ENCODE measurements at places on chromosomes 4 and X.

DNA sequence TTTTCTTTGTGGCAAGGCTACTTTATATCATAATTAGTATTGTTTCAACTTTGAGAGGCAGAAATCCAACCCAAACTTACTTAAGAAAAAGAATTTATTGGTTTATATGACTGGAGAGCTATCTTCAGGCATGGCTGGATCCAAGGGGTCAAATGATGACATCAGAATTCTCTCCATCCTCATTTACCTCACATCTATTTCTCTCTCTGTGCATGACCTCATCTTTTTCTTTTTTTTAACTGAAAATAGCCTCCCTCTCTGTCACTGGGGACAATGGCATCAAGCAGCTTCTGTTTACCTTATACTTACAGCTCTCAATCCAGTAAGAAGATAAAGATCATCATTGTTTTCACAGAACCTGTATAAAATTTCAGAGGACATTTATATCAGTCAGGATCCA lies 12.0 kb upstream of the EXOC1L start:
- DNase-seq = no peak

GRCh38 chr4:159497936-159498335 lies 395.1 kb downstream of the RAPGEF2 start:
- DNase-seq = no peak

- DNase-seq = no peak
These were observed 59.3 kb downstream of the DHRSX start for GRCh38 chrX:2441466-2441865.

GRCh38 chrX:68794461-68794860 lies 34.4 kb upstream of the EFNB1 start:
- no peak for DNase-seq

DNA sequence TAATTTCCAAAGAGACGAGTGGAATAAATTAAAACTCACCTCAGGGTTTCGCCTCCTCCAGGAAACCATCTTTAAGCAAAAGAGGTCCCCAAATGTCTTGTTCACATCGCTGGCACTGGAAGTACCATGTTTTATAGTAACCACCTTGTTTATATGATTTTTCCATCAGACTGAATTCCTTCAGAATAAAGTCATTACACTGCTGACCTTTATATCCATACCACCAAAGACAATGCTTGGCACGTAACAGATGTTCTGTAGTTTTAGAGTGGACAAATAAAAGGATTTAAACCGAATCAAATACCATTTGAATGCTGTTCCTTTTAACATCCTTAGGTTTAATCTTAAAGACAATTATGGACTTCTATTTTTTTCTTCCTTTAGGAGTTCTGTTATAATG lies 4.7 kb downstream of the NUDT6 start:
- no peak for DNase-seq

GRCh38 chrX:17104433-17104832 lies 158.0 kb downstream of the REPS2 start:
- no peak for DNase-seq

- no peak for DNase-seq
These were observed 34.0 kb upstream of the TSPAN5 start for GRCh38 chr4:98692411-98692810.

- peak; percentile 36 for DNase-seq
These were observed 115.7 kb upstream of the TEX13C start for GRCh38 chrX:125203737-125204578.

- DNase-seq = no peak
These were observed 619 bp upstream of the PDK3 start for GRCh38 chrX:24464498-24464835.

DNA sequence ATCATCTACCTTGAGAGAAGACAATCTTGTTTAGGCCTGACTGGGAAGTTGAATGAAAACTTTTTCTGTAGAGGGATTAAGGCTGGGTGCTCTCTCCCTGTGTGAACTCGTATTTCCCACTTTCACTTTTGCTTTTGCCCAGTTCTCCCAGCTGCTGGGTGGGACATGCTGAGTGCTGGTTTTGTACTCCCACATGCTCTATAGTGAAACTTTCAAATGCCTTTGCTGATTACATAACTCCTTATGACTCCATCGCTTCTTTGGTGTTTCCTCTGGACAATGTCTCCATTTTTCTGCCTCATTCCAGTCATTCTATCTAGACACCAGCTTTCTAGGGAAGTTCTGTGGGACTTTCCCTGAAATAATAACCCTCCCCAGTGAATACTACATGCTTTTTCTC lies 100.5 kb downstream of the CLNK start:
- peak; percentile 82 for DNase-seq

DNA sequence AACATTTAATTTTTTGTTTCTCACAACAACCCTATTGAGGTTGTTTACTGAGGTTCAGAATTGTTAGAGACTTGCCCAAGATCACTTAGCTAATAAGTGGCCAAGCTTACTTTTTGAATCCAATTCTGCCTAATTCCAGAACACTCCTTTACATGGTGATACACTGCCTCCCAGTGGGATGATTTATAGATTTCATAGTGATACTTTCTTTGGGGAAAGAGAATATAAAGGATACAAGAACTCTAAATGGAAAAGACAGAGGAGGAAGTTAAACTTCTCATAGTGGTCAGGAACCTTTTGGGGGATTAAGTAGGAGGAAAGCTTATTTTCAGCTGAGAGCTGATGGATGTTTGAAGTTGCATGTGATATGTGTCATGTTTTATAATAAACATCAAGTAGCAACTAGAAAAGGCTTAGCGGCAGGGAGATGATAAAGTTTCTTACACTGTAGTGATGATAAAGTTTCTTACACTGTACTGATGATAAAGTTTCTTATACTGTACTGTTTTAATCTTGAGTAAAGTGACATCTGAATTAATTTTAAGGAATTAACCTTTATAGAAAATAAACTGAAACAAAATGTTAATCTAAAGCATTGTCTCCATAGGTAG lies 15.3 kb downstream of the STAG2 start:
- DNase-seq = peak; percentile 48

DNA sequence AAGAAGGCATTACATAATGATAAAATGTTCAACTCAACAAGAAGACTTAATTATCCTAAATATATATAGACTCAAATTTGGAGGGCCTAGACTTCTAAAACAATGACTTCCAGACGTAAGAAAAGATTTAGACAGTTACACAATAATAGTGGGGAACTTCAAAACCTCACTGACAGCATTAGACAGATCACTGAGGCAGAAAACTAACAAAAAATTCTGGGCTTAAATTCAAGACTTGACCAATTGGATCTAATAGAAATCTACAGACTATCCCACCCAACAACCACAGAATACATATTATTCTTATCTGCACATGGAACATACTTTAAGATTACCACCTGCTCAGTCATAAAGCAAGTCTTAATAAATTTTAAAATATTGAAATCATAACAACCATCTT lies 93.3 kb upstream of the ARSJ start:
- peak; percentile 40 for DNase-seq

GRCh38 chr4:20394512-20394911 lies 142.8 kb downstream of the SLIT2 start:
- DNase-seq = no peak

- peak; percentile 94 for DNase-seq
These were observed 119.0 kb upstream of the MYOZ2 start for GRCh38 chr4:119016636-119017035.

GRCh38 chr4:119093042-119093827 lies 42.4 kb upstream of the MYOZ2 start:
- no peak for DNase-seq

DNA sequence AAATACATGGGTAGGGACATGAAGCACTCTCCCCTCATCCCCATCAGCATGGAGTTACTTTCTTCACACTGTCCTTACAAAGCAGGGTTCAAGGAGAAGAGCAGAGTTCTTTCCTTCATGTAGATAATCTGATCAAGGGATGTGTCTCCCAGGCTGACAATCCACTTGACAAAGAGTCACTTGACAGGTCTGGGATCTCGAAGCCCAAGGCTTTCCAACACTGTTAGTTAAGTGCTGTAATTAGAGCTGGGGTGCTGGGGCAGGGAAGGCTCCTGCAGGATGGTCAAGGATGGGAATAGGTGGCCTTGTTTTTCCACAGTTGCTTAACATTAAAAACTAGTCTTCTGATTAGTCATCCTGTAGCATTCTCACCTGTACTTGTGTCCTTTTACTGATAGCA lies 38.0 kb downstream of the CCNG2 start:
- no peak for DNase-seq

GRCh38 chrX:18422325-18422724 lies 3.1 kb upstream of the CDKL5 start:
- peak; percentile 91 for DNase-seq

GRCh38 chrX:118772051-118772450 lies 44.6 kb downstream of the IL13RA1 start:
- DNase-seq = no peak

DNA sequence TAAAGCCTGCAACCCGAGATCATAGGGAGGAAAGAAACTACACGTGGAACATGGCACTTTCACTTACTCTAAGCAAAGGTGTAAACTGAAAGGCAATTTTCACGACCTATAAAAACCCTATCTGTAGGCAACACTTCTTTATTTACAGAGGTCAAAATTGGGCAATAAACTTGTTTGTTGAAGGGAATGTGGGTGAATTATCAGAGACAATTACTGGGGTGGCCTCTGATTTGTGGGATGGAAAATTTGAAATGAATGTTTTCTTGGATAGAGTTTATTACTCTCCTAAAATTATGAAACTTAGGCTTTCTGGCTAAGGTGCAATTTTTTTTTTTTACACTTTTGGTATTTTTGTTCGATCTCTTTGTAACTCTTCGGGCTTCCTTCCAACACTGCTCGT lies 734.1 kb upstream of the TENM3 start:
- DNase-seq = no peak

GRCh38 chrX:119604766-119605463 lies 1.3 kb downstream of the NKRF start:
- DNase-seq = no peak

- DNase-seq = no peak
These were observed 2.7 kb downstream of the SLC39A8 start for GRCh38 chr4:102342404-102343074.

- DNase-seq = peak; percentile 12
These were observed 59.7 kb upstream of the MTM1 start for GRCh38 chrX:150508451-150509367.

GRCh38 chr4:77776182-77777134 lies 42.7 kb downstream of the CNOT6L start:
- no peak for DNase-seq

- DNase-seq = no peak
These were observed 76.3 kb upstream of the SHOX start for GRCh38 chrX:554271-554670.

DNA sequence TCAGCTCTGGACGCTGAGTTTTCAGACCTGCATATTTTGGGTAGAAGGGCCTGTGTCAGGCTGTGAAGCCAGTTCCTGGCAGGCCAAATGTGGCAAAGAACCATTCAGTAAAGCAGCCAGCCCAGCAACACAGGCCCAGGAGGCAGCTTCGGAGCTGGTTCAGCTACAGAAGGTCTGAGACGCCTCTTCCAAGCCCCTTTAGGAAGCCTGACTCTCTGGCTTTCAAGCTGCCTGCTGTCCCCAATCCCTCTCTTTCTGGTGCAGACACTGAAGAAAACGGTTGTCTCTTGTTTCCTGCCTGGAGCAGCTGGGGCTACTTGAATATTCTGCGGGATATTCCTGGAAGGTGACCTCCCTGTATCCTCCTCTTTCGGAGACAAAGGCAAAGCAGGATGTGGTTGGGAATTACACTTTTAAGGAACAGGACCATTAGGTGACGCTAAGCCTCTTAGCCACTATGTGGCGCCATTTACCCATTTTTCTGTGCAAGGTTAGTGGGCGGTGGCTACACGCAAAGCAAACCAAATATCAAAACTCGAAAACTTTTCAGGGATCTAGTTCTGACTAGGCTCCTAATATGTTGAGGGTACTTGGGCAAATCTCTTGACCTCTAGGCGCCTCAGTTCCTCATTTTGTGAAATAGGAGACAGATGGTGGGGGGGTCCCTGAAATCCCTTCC lies 47.2 kb upstream of the LAS1L start:
- peak; percentile 71 for DNase-seq

DNA sequence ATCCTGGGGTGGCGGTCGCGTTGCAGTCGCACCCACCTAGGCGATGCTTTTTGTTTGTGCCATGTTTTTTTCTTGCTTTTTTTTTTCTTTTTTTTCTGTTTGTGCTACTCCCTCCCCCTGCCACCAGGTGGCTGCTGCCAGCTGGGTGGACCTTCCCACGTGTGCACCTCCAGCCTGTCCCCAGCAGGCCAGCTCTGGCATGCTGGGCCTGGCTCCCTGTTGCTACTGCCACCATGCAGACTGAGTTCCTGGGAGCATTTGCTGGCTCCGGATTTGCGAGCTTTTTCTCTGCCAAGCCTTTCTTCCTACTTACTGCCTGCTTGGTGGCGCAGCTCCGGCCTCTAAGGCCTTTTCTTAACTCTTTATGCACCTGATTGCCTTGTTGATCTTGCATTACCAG lies 161.2 kb upstream of the WDFY3 start:
- peak; percentile 13 for DNase-seq

- no peak for DNase-seq
These were observed 73.1 kb downstream of the PALLD start for GRCh38 chr4:168569931-168570276.

- DNase-seq = no peak
These were observed 417.4 kb upstream of the FMR1 start for GRCh38 chrX:147494365-147494764.

DNA sequence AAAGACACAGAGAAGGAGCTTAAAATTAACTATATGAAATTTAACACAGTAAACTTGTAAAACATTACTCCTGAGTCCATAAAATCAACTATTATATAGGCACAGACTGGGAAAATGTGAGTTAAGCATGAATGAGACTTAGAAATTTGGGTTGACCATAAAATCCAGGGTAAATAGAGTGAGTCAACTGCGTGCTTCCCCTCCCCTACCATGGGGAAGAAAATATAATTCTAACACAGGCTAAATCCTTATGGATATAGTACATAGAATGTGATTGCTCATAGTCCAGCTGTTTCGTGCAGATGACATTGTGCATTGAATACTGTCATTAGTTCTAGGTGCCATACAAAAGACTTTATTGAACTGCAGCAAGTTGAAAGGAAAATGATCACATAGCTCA lies 42.2 kb downstream of the KLHL5 start:
- DNase-seq = no peak

GRCh38 chr4:106329041-106329618 lies 12.8 kb downstream of the AIMP1 start:
- DNase-seq = peak; percentile 58

DNA sequence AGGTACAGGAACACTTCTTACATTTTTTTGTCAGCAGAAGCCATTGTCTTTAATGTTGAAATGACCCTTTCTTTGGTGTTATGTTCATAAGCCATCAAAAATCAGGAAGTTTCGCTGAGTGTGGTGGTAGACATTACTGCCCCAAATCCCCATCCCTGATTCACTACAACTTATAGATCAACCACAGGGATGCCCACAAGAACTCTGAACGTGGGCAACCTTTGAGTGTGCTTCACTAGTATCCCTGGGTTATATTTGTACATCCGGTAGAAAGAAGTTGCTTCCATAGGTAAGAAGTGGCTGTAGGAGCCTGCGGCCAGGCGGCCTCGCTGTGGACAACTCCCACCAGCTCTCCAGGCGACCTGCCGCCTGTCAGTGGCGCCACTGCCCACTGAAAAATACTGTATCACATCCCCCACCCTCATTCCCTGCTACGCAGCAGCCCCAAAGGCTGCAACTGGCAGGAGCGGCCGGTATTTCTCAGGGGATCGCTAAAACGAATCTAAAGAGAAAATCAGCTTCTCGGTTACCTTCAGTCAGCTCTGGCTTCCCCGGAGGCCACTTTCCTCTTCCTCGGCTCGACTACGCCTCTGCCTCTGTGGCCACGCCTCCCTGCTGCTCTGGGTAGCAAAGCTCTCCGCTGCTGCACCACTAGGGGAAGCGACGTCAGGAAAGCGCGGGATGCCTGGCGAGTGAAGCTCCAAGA lies 13.9 kb upstream of the ETDC start:
- DNase-seq = peak; percentile 14

- no peak for DNase-seq
These were observed 848.6 kb upstream of the PABPC4L start for GRCh38 chr4:135050086-135050717.

All from fibroblast of upper back skin (primary cell).